ENCODE measurements at places on chromosomes 3 and 15.

DNA sequence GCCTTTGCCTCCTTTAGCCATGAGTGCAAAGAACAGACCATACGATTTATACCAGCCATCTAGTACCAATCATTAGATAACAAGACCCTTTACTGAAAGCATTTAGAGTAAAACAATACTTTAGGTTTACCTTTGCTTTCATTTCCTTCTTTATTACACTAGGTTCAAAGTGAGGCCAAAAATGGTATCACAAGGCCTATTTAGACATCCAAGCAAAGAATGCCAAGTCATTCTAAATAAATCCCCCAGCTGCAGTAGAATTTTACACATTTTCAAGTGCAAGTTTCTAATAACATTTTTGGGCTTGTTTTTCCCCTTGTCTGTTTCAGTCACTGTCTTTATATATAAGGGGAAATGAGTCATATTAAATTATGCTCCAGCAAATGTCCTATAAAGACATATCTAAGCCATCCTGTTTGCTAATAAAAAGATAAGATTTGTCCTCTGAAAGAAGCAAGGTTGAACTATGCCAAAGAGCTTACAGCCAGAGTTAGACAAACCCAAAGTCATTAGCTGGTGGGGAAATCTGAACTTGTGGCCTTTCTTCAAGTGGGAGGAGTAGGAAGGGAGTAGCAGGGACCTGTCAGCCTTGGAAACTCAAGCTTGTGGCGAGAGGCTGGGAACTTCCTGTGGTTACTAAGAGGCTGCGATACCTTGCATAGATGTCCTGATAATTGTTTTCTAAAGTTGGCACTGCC, 232.7 kb downstream of the MECOM start:
- no peak for DNase-seq

- DNase-seq = peak; percentile 38
Observed at GRCh38 chr3:81490541-81491288, 270.7 kb downstream of the GBE1 start.

DNA sequence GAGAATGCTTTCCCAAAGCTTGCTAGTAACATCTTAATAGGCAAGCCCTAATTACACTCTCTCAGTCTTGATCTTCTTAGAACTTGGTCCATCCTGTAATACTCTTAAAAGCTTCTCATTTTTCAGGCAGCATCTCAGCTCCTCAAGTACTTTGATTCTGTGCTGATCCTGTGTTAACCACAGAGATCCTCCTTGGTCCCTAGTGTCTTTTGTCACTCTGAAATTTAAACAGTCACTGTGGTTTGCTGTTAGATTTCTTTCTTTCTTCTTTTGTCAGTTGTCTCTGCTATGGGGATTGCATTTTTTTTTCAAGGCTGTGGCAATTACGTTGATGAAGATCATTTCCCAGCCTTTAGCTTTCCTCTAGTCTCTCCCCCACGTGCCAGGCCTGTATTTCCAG, 26.0 kb upstream of the UBE3A start:
- no peak for DNase-seq

- no peak for DNase-seq
Observed at GRCh38 chr15:68019814-68020525, 34.1 kb upstream of the PIAS1 start.

- DNase-seq = no peak
Observed at GRCh38 chr3:101571028-101571895, 2.7 kb upstream of the PCNP start.

DNA sequence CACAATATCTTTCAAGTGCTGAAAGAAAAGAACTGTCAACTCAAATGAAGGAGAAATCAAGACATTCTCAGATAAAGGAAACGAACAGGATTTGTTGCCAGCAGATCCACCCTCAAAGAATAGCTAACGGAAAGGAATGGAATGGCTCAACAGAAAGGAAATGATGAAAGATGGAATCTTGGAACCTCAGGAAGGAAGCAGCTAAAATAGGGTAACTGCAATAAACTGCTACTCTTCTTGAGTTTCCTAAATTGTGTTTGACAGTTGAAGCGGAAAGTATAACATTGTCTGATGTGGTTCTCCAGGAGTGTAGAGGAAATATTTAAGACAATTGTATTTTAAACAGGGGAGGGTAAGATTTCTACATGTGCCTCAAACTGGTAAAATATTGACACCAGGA, 22.0 kb downstream of the PRR23E start:
- DNase-seq = no peak

DNA sequence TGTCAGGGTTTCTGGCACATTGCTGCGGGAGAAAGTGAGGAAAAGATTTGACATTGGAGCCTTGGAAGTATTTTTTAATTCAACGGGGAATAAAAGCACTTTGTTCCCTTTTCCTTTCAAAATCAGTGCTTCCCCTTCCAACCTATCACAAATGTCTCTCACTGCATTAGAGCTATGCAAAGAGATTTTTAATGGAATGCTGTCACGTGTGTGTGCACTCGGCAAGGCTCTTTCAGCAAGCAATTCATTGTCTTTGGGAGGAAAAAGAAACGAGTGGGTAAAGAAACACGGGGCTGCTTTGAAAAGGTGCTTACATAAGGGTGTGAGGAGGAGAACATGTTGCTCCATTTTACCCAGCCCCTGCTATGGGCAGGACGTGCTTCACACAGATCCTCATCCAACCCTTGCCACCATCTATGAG, 490.4 kb upstream of the PROK2 start:
- no peak for DNase-seq

DNA sequence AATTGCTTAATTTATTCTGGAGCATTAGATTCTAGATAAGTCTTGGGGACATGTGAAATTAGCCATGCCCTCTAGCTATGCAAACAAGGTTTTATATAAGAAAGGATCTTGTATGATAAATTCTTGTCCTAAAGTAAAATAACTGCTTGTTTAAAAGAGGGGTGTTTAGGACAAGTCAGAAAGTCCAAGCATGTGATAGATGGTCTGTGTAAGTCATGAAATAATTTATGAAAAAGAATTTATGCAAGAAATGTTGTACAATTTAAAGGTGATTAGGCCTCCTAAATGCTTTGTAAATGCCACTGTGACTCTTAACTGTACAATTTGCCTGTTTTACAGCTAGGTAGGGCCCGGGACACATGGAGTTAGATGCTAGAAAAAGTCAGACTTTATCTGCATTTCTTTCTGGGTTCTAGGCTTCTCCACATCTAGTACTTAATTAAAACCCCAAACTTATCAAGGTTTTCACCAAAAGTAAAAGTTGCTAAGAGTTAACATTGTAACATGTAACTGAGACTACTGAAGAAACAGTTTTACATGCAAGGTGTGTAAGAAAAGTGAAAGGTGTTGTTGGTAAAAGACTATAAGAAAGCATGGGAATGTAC, 13.2 kb downstream of the LINS1 start:
- DNase-seq = no peak

- DNase-seq = no peak
Observed at GRCh38 chr15:37098468-37099318, 1.7 kb downstream of the MEIS2 start.

GRCh38 chr3:41900265-41900664, 61.6 kb downstream of the ULK4 start:
- peak; percentile 9 for DNase-seq

- DNase-seq = no peak
Observed at GRCh38 chr3:157122832-157123427, 37.0 kb downstream of the CCNL1 start.

DNA sequence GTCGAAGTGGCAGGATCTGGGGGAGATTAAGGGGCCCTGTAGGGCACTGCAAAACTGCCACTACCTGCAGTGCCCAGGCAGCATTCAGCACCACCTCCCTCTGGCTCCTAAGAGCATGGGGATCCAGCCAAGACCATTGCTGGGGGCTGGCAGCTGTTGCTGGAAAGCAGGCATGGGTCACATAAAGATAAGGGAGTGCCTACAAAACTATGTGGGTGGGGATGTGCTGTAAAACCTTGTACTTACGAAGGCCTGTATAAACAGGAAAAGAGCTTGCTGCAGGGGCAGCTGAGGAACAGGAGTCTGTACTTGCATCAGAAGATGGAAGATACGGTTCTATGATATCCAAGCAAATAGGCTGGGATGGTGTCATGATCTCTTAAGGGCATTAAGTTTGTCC, 27.1 kb downstream of the IL20RB start:
- DNase-seq = peak; percentile 24

GRCh38 chr3:69671082-69671952, 67.9 kb upstream of the MITF start:
- DNase-seq = peak; percentile 41

GRCh38 chr3:50165910-50166538, 10.9 kb downstream of the SEMA3F start:
- no peak for DNase-seq

GRCh38 chr3:3783696-3784095, 15.5 kb upstream of the LRRN1 start:
- DNase-seq = no peak

GRCh38 chr3:187044867-187045552, 94.3 kb downstream of the RPL39L start:
- no peak for DNase-seq

GRCh38 chr3:148964809-148965208, 26.5 kb upstream of the GYG1 start:
- DNase-seq = no peak

DNA sequence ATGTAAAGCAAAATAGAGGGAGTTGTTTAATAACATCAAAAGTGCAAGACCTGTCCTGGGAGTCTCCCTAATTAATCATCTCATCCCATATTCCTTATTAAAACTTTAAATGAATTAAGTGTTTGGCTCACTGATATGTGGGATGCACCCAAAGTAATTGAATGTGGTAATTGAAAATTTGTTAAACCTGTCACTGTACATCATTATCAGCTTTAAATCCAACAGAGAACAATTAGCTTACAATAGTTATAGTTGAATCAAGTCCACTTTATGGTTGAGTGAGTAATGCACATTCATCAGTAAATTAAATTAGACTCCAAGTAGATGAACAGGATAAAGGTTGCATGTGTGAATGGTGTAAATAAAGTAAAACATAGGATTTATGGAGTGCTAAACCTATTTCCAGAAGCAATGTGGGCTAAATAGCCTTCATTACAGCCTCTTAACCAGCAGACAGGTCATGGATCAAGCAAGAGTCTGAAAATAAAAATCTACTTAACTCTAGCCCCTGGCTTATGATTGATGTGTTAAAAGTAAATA, 608.2 kb upstream of the CCDC54 start:
- no peak for DNase-seq

- no peak for DNase-seq
Observed at GRCh38 chr3:150385296-150386242, 22.5 kb upstream of the TSC22D2 start.

GRCh38 chr15:92921215-92922131, 21.3 kb downstream of the CHD2 start:
- no peak for DNase-seq

GRCh38 chr15:52480990-52481389, 47.7 kb downstream of the MYO5A start:
- no peak for DNase-seq

- no peak for DNase-seq
Observed at GRCh38 chr3:72082186-72082715, 297.3 kb upstream of the PROK2 start.

DNA sequence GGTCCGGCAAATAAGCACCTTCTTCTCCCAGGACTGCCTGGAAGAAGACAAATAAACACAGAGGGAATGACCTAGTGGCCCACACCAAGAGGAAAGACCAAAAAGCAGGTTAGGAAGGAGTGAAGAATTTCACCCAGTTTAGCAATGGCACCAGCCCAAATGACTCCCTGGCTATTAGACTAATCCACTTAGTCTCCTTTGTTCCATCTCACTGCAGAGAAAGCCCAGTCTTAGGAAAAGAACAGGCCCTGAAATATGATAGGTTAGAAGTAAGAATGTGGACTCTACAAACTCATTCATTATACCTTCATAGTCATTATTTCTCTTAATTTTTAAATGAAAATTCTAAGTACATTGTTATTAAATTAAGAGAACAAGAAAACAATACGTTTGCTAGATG, 23.2 kb downstream of the SERPINI2 start:
- DNase-seq = no peak
